ENCODE measurements at places on chromosomes 2 and 18.

- no peak for DNase-seq
These were observed 28.7 kb downstream of the GEMIN6 start for GRCh38 chr2:38806733-38807059.

- no peak for DNase-seq
These were observed 168.4 kb downstream of the ACKR3 start for GRCh38 chr2:236738030-236738429.

DNA sequence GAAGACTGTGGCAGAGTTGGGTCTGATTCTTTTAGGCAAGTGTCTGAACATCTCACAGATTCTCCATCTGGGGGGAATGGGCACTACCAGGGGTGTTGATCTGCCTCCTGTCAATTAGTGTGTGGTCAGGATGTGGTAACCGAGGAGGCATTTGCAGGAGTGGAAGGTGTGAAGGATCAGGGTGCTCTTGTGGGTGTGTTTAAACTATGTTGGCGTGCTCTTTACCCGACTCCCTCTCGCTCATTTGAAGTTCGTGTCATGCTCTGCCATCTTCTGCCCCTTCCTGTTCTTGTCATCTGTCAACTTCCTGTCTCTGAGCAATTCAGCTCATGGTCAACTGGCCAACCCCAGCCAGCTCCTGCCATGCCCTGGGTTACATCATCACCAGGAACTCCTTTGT is 107.9 kb downstream of the RTN4 start:
- DNase-seq = no peak

DNA sequence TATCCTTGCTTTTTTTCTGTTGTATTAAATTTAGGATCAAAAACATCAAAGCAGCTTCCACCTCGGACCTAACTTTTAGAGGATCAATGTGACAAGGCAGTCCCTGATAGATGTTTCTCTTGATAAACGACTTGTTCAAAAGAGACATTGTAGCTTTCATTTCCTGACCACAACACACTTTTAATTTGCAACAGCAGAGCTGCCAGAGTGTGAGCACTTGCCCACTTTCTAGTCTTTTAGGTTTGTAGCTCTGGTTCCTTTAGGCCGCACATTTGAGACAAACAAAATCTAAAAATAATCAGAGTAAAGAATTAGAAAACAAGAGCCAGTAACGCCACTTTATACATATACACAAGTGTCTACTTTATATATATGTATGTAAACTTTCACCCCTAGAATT is 3.1 kb downstream of the FIGN start:
- DNase-seq = no peak

- DNase-seq = no peak
These were observed 14.3 kb downstream of the CCDC150 start for GRCh38 chr2:196653843-196654242.

DNA sequence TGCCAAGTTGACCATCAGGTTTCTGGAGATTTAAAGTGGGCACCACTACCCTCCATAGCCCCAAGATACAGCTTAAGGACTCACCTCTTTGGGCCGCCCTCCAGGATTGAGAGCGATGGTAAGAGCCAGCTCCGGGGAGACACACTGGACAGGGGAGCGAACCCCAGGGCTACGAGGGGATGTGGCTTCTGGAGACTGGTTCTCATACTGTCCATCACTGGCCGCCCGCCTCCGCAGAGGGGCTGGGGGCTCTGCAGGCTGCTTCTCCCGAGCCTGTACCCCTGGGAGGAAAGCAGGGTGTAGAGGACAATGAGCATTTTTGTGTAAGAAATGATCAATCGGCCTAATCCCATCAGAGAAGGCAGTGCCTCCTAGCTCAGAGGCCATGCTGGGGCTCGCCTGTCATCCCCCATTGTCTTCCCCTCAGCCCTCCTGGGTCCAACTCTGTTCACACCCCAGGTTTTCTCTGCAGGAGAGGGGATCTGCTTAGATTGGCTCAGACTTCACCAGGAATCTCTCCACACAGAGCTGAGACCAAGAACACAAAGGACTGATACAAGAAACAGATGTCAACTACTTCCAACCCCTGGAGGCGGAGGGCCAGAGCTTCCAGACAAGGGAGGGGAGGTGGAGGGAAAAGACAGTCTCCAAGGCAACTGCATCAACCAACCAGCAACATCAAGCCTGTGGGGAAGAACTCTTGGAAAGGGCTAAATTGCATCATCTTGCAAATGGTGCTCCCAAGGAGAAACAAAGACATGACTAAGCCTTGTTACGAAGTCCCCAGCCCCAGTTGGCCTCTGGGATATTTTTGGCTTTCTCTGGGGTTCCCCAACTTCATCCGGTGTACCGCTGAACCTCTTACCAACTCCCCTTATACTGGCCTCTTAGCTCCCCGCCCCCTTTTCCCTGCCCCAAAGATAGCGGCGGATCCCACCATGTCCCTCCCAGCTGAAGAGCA is 166.6 kb downstream of the TNS1 start:
- no peak for DNase-seq

- DNase-seq = no peak
These were observed 1641.3 kb upstream of the SLC39A10 start for GRCh38 chr2:194015751-194016150.

GRCh38 chr2:44362207-44363015 is 664 bp downstream of the CAMKMT start:
- DNase-seq = no peak

DNA sequence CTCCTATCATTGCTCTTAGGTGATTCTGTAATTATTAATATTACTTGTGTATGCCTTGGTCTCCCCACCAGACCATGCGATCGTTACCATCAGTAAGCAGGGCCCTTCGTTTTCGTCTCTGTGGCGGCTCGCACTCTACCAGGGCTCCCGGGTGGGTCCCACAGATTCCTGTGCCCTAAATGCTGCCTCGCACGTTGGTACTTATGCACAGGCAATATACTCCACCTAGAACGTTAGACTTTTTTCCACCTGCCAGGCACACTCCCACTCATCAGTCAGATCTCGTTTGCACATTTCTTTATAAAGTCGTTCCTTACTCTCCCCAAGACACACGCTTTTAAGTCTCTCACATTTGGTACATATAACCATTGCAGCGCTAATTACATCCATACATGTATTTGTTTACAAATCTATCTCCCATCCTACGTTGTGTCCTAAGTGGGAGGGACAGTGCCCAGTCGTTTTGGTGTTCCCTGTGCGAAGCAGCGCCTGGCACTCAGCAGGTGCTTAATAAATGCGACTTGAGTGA is 901 bp downstream of the FEZ2 start:
- DNase-seq = no peak

DNA sequence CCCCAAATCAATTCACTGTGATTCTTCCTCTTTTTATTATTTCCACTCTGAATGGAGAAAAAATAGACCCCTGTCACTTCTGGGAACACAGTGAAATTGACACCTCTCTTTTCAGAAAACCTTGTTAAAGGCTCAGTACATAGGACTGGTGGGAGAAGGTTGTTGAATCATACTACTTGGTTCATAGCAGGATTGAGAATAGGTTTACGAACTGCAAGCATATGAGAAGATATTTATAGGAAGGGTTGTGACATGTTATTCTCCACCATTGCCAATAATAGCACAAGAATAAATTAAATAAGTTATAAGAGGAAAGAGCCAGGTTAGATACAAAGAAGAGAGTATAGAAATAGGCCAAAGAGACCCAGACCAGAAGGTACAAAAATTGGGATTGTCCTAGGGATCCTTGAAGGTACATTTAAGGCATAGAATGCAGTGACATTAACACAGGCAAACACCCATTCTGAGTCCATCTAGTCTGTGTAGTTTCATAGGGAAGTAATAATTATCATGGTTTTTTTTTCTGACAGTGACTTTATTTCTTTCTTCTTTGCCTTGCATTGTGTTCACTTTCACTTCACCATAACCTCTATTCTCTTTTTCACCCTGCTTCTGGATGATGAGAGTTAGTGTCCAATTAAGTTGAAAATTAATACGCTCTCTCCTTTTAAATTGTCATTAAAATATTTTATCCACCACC is 21.8 kb upstream of the SERPINE2 start:
- no peak for DNase-seq

GRCh38 chr2:3253913-3254441 is 123.6 kb downstream of the EIPR1 start:
- DNase-seq = no peak

- no peak for DNase-seq
These were observed 1018.9 kb upstream of the ZEB2 start for GRCh38 chr2:145538661-145539350.

- no peak for DNase-seq
These were observed 45.9 kb downstream of the FAM228A start for GRCh38 chr2:24220554-24221291.

DNA sequence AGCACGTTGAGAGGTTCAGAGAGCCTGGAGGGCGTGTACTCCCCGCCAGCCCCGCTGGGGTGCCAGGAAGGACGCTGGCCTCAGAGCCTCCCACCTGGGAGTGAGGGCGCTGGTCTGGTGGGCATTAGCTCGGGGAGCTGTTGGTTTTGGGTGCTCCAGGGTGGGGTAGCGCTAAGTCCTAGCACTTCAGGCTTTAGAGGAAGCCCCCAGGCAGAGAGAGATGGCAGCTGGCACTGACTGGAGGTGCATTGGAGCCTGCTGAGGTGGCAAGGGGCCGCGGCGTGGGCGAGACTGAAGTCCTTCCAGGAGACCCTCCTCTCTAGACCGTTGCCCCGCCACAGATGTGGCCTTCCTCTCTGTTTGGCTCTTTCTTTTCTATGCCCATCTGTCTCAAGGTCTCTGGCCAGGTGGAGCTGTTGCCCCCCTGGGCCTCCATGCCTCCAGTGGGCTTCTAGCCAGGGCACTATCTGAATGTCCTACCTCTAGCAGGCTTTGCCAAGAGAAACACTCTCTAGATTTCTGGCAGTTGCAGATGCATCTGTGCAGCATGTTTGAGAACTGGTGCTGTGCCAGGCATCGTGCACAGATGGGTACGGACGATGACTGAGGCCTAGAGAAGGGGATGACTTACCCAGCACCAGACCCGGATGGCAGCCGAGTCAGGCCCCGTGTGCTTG is 6.6 kb downstream of the CAPN10 start:
- no peak for DNase-seq

DNA sequence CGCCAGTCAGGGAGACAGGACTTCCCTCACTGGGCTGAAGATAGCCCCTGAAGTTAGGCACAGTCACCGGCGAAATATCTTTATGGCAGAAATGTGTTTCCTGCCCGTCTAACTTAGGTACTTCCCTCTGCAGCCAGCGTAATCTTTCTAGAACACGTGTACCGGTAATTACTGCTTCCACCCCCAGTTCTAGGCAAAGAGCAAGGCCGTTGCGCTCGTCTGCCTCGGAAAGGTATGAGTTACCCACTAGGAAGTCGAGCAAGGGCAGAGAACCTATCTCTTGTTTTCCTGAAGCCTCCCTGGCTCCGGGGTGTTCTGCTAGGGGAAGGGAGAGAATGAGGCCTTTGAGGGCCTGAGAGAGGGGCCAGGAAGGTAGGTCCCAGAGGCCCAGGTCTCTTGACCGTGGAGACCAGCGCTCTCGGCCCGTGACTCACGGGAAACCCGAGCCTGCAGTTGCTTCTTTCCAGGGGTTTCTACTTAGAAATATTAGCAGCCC is 70.0 kb downstream of the TWSG1 start:
- DNase-seq = no peak

DNA sequence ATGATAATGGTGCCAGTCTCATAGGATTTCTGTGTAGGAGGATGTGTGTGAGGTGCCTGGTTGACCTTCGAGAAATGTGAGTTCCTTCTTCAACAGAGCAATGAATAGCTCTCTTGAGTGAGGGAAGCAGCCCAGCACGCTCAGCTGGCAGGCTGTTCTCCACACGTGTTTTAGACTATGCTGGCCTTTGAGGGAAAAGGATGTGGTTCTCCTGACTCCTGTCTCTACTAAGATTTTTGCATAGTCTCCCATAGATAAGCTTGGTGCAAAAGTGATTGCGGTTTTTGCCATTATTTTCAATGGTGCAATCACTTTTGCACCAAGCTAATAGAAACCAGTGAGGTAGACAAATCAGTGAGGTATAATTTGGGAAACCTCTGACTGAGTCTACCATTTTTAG is 284.1 kb downstream of the SLC4A3 start:
- DNase-seq = no peak

DNA sequence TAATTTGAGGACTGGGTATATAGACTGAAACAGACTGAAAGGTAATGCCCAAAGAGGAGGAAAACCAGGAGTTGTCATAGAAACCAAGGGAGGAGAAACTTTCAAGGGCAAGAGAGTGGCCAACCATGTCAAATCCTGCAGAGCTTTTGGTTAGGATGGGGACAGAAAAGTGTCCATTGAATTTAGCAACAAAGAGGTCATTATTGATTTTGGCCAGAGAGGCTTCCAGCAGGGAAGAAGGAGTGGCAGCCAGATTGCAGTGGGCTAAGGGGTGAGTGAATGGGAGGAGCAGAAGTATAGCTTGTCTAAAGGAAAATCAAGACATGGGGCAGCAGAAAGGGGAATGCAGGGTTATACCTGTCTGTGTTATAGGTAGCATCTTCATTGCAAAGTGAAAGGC is 194.0 kb downstream of the CAMKMT start:
- no peak for DNase-seq

DNA sequence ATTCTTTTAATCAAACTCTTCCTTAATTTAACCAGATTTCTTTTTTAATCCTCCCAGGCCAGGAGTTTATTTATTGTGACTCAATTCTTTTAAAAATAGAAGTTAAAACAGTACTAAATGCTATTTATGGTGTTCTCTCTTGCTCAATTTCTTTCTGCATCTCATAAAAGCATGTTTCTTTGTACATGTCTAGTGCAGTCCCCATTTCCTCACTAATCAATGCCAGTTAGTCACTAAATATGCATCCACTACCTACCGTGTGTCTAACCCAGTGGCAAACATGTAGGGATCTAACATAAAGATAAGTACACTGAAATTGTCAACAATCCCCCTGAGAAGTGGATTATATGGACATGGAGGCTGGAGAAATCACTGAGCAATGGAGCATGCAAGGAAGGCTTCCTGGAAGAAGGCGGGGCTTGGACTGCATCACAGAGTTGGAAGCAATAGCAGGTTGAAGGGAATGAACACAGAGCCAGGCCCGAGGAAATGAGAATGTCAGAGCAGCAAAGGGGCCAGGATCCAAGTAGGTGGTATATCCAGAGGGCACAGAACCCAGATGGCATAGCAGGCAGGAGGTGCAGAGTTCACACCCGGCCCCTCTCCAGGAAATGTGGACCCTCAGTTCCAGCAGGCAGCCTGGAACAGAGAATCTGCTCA is 105.3 kb upstream of the FOSL2 start:
- no peak for DNase-seq

DNA sequence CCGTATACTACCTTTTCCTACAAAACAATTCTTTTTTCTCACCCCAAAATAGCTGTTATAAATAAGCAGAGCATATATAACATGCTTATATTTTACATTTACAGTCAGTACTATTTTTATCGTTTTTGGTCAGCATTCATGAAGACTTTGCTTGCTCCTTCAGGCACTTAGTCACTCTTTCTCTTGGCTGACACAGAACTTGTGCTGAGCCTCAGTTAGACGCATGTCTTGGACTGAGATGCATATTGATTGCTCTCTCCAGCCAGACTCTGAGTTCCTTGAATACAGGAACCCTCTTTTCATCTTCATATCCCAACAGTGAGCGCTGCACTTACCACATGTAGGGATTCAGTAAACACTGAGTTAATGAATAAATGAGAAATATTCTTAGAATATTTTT is 158.3 kb downstream of the RTN4 start:
- DNase-seq = no peak

Data from NCI-H510A (cell line).